ENCODE measurements at places on chromosomes 13 and 19.

- no peak for DNase-seq
These were observed 133.2 kb downstream of the FRY start for GRCh38 chr13:32164622-32165268.

GRCh38 chr13:73189362-73189761 is 130.6 kb downstream of the KLF5 start:
- no peak for DNase-seq

GRCh38 chr13:31437975-31438374 is 238.2 kb downstream of the B3GLCT start:
- DNase-seq = no peak

DNA sequence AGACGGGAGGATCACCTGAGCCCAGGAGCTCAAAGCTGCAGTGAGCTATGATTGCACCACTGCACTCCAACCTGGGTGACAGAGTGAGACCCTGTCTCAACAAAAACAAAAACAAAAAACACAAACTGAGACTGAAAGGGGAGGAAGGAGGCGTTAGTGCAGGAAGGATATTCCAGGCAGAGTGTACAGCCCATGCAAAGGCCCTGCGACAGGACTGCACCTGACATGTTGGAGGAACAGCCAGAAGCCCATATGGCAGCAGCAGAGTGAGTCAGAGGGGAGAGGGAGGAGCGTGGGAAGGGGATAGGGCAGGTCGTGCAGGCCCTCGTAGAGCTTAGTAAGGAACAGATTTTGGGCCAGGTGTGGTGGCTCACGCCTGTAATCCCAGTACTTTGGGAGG is 3.2 kb downstream of the ZNRF4 start:
- no peak for DNase-seq

- no peak for DNase-seq
These were observed 26.5 kb upstream of the CASP14 start for GRCh38 chr19:15022752-15023151.

- no peak for DNase-seq
These were observed 815.6 kb downstream of the EFNB2 start for GRCh38 chr13:105719859-105720258.

GRCh38 chr13:71820699-71821098 is 46.3 kb downstream of the DACH1 start:
- no peak for DNase-seq

GRCh38 chr19:43678512-43679261 is 8.7 kb upstream of the PLAUR start:
- DNase-seq = no peak

- DNase-seq = no peak
These were observed 2.0 kb downstream of the POU2F2 start for GRCh38 chr19:42130254-42130573.

DNA sequence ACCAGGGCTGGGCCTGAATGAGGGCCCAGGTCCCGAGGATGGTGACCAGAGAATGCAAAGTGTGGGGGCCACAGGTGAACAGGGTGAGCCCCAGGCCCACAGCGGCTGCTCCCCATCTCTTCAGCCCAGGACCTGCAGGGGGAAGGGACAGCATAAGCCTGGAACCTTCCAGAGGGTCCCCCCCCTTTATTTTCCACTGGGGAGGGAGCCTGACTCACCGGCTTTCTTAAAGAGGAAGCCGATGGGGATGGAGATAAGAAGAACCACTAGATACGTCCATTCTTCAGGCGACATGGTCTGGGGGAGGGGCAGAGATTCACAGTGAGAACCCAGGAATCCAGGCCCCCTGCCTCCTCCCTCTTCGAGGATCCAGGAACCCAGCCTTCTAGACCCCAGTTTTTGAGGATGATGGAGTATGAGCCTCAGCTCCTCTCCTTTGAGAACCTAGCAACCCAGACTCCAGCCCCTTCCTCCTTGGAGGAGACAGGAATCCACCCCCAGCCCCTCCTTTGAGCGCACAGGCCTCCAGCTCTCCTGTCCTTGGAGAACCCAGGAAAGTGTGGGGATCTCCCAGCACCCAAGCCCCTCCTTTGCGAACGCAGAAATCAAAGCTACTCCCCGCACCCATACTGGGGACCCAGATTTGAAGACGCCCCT is 1.0 kb downstream of the MBOAT7 start:
- no peak for DNase-seq

DNA sequence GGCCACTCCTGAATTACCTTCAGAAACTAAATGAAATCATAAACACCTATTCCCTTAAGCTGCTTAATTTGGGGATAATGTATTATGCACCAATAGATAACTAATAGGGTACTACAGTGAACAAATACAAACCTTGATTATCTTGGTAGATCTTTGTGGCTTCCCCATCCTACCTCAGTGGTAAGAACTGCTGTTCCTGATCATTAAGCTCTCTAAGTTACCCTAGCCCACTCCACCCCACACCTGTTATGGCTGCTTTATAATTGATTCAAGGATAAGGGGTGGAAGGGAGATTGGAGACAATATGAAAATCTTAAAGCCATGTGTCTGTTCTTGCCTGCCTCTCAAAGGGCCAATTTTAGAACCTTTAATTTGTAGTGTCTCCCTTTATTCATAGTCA is 121.2 kb downstream of the LMO7 start:
- no peak for DNase-seq

DNA sequence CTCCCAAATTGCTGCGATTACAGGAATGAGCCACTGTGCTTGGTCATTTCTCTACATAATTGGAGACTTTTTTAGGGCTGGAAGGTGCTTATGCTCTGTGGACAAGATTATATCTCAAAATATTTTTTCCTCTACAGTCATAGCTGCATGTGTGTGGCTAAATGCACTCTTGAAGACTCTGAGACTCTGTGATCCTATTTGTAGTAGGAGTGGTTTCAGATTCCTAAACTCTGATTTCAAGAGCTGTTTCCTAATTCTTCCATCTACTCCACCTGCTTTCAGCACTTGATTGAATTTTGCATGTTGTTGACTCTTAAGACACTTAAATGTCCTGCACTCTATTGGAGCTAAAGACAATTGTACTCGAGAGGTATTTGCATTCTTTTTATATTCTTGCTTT is 78.0 kb downstream of the KLF5 start:
- DNase-seq = no peak

- DNase-seq = no peak
These were observed 40.3 kb downstream of the ZNF557 start for GRCh38 chr19:7109678-7110289.
